ENCODE measurements at places on chromosomes 2 and 18. TPM values are rescaled to one million over a fixed set of nuclear protein-coding genes. Genes with fewer than 3 reads are reported as not detected.

AMMECR1L gene
- total RNA-seq: 16.4 TPM

TRIM43 gene
- total RNA-seq: not detected

ADRA2B gene
- not detected for total RNA-seq

TLX2 gene
- total RNA-seq: not detected

STPG4 gene
- 0.12 TPM for total RNA-seq

Data from uterine smooth muscle cell (primary cell).